ENCODE measurements at places on chromosomes 1 and 21.

- H3K27me3 ChIP-seq = no peaks in the 10 kb centered on the region
- peaks cover 3% of the 10 kb centered on the region for H3K4me1 ChIP-seq
- no peak overlapping the region for H3K4me3 ChIP-seq
- peaks cover 11% of the 10 kb centered on the region for H3K36me3 ChIP-seq
- no peak overlapping the region for H3K27ac ChIP-seq
- DNase-seq = peak; percentile 29
Observed at GRCh38 chr1:108881369-108881768, 4.6 kb downstream of the GPSM2 start.

DNA sequence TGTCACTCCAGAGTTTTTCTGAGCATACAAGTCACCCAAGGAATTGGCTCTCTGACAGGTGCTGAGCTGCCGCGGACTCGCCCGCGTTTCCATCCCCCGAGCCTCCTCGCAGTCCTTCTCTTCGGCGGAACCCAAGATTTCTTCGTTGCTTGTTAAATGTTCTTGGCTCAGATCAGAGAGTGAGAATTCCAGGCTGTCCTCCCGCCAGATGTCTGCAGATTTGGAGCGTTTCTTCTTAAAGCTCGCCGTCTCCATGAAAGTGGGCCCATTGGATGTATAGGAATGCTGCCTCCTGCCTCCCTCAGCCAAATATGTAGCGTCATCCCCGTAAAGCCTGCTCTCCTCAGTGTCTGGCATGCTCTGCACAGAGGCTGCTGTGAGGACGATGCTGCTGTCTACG is 77.8 kb downstream of the TIAM1 start:
- peak overlapping the region; percentile 68 for H3K4me3 ChIP-seq
- no peaks in the 10 kb centered on the region for H3K27me3 ChIP-seq
- no peaks in the 10 kb centered on the region for H3K4me1 ChIP-seq
- DNase-seq = no peak
- H3K36me3 ChIP-seq = no peaks in the 10 kb centered on the region
- H3K27ac ChIP-seq = no peak overlapping the region

DNA sequence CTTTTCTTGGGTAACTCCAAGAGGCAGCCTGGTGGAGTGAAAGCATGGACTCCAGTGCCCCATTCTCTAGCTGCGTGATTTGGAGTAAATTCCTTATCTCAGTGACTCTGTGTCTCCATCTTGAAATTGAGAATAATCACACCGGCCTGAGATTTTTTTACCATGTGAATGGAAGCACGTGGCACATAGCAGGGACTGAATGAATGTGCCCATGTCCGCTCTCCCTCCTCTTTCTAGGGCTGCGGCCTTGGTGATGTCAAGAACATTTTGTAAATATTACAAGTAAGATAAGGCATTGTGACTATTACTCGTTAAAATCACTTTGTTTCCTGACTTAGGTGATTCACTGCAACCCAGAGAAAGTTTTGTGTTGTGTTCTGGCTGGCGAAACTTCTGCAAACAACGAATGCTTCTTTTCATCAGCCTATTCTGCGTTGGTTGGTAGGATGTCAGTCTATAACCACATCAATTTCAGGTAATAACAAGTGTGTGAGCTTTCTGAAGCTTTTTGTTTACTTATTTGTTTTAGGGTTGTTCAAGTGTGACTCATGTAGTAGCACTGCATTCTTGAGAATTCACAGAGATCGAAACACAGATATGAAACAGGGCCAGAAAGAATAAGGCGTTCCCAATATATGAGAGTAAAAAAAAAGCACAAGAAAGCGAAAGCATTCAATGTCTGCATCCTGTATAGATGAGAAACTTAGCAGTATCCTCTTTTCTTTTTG is 135.7 kb upstream of the SLC45A1 start:
- no peaks in the 10 kb centered on the region for H3K27me3 ChIP-seq
- peaks cover 1% of the 10 kb centered on the region for H3K4me1 ChIP-seq
- H3K36me3 ChIP-seq = no peaks in the 10 kb centered on the region
- no peak overlapping the region for H3K4me3 ChIP-seq

DNA sequence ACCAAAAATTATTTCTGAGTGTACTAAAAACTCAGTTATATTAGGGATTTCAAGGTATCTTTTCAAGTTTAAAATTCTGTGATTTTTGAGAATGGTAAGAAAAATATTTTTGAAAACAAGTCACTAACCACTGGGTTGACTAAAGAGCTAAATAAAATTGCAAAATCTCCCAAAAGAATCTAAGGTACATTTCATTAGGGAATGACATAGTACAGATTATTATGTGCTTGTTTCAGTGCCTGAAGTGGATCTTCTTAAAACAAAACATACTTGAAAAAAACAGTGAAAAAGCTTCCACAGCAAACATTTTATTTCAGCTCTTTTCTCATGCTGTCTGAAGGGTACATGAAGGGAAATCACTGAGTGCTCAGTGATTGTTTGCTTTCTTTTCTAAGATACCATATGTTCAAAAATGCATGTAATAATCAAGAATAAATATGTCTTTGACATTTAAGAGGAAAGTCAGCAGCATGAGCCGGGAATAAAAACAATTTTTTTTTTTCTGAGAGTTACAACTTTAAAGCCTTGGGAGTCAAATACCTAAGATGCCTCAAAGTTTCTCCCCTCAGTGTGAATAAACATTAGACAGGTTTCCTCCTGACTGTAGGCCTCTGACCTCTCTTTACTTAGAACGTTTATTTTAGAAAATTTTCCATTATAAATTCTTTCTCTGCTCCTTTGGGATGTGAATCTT is 200.7 kb downstream of the KCNT2 start:
- peak; percentile 54 for DNase-seq
- no peak overlapping the region for H3K4me3 ChIP-seq
- no peaks in the 10 kb centered on the region for H3K4me1 ChIP-seq
- H3K27ac ChIP-seq = peak overlapping the region; percentile 95

DNA sequence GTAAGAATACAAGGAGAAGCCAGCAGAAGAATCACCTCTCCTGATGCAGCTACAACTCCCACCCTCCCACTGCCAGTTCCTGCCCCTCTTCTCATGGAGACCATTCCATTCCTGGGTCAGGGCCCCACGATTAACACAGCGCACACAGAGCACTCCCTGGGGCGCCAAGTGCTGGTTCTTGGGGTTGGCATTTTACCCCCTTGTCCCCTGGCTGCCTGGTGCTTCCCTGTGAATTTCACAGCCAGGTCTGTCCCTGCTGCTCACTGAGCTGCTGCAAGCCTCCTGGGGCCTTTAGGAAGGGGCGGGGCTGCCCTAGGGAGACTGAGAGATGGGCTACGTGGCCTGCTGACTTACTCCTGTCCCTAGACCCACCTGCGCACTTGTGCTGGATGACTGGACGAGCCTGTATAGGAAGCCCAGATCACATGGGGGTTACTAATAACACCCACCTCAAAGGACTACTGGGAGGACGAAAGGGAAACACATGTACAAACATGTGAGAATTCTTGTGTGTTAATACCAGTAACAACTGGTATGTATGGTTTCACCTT is 4.8 kb downstream of the ZNF672 start:
- no peaks in the 10 kb centered on the region for H3K27me3 ChIP-seq
- peaks cover 9% of the 10 kb centered on the region for H3K4me1 ChIP-seq
- no peak for DNase-seq
- H3K36me3 ChIP-seq = peaks cover 33% of the 10 kb centered on the region
- no peak overlapping the region for H3K27ac ChIP-seq

- H3K27me3 ChIP-seq = peaks cover 36% of the 10 kb centered on the region
- peaks cover 4% of the 10 kb centered on the region for H3K36me3 ChIP-seq
- peak overlapping the region; percentile 84 for H3K4me3 ChIP-seq
Observed at GRCh38 chr1:155085504-155086127, 7.0 kb downstream of the EFNA3 start.

- no peak for DNase-seq
- H3K36me3 ChIP-seq = no peaks in the 10 kb centered on the region
- H3K4me3 ChIP-seq = no peak overlapping the region
Observed at GRCh38 chr1:58096714-58097113, 449.8 kb downstream of the OMA1 start.

DNA sequence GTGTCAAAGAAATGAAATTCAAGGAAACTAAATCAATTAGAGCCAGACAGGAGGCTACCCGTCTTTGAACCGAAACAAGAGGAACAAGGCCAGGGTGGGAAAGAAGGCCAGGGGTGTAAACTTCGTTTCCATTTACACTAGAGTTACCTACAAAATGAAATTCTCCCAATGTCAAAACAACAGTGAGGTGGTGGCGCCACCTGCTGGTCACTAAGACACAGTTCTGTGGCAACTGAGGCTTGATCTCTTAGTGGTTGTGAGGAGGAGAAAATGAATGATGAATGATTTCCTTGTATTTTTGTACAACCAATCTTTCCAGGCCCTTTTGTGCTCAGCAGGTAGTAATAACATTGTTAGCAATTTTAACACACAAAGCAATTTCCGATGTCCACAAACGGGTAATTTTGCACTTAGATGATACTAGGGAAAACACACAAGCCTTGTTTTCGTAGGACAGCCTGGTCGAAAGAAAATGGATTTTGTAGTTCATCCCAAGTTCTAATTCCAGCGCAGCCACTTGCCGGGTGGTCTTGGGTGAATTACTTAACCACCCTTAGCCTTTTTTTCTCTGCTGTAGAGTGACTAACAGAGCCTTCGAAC is 54.8 kb upstream of the SOD1 start:
- peak; percentile 64 for DNase-seq
- no peaks in the 10 kb centered on the region for H3K4me1 ChIP-seq
- no peaks in the 10 kb centered on the region for H3K36me3 ChIP-seq
- H3K27ac ChIP-seq = no peak overlapping the region

GRCh38 chr1:21919520-21919919 is 17.6 kb downstream of the HSPG2 start:
- H3K27ac ChIP-seq = peak overlapping the region; percentile 91
- H3K36me3 ChIP-seq = peaks cover 9% of the 10 kb centered on the region
- H3K4me1 ChIP-seq = peaks cover 56% of the 10 kb centered on the region

DNA sequence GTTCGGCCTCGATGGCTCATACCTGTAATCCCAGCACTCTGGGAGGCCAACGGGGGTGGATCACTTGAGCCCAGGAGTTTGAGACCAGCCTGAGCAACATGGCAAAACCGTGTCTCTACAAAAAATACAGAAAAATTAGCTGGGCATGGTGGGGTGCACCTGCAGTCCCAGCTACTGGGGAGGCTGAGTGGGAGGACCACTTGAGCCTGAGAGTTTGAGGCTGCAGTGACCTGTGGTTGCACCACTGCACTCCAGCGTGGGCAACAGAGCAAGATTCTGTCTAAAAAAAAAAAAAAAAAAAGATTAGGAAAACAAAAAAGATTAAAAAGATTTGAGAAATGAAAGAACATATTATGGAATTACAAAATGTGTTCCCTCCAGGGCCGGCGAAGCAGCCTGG is 18.4 kb upstream of the IFNAR2 start:
- H3K4me1 ChIP-seq = peaks cover 3% of the 10 kb centered on the region
- H3K36me3 ChIP-seq = no peaks in the 10 kb centered on the region
- peaks cover 10% of the 10 kb centered on the region for H3K27me3 ChIP-seq
- no peak overlapping the region for H3K4me3 ChIP-seq
- no peak overlapping the region for H3K27ac ChIP-seq
- no peak for DNase-seq

Measured in mesenchymal stem cell (in vitro differentiated cells and primary cell).